ENCODE measurements at places on chromosomes 5 and 9. TPM values are rescaled to one million over a fixed set of nuclear protein-coding genes. Genes with fewer than 3 reads are reported as not detected.
A peak's percentile ranks its signal among the peaks of the same experiment; 100 is the strongest.

FGFR4 gene
- total RNA-seq, result 0.87 TPM

MYO10 gene
- 0.21 TPM for total RNA-seq

- no peak overlapping the region for H3K27ac ChIP-seq
- DNase-seq, result no peak
- H3K4me3 ChIP-seq, result no peak overlapping the region
- peaks cover 8% of the 10 kb centered on the region for H3K4me1 ChIP-seq
- H3K27me3 ChIP-seq, result no peaks in the 10 kb centered on the region
- no peaks in the 10 kb centered on the region for H3K36me3 ChIP-seq
Observed at GRCh38 chr5:143758015-143758414, 53.9 kb upstream of the HMHB1 start.

DNA sequence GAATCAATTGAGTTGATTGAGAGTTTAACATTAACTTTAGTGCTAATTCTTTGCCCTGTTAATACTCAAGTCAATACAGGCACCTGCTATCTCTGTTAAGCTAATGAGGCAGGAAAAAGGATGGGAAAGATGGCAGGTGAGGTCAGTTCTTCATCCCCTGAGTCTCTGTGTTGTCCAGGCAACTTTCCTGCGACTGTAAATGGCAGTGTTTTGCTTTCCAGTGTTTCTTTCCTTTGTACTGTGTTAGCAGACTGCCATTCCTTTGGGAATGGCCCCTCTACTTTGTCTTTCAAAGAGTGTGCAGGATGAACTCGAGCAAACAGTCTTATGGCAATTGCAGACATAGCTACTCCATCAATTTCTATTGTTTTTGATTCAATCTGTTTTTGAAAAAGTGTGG lies 202.2 kb upstream of the VLDLR start:
- no peaks in the 10 kb centered on the region for H3K4me1 ChIP-seq
- DNase-seq, result no peak
- no peak overlapping the region for H3K27ac ChIP-seq
- no peaks in the 10 kb centered on the region for H3K36me3 ChIP-seq
- no peak overlapping the region for H3K4me3 ChIP-seq

FOXI1 gene
- total RNA-seq, result not detected

SCGB3A1 gene
- total RNA-seq, result not detected

TOR1A gene
- total RNA-seq, result 41.6 TPM

NRG2 gene
- not detected for total RNA-seq

DNA sequence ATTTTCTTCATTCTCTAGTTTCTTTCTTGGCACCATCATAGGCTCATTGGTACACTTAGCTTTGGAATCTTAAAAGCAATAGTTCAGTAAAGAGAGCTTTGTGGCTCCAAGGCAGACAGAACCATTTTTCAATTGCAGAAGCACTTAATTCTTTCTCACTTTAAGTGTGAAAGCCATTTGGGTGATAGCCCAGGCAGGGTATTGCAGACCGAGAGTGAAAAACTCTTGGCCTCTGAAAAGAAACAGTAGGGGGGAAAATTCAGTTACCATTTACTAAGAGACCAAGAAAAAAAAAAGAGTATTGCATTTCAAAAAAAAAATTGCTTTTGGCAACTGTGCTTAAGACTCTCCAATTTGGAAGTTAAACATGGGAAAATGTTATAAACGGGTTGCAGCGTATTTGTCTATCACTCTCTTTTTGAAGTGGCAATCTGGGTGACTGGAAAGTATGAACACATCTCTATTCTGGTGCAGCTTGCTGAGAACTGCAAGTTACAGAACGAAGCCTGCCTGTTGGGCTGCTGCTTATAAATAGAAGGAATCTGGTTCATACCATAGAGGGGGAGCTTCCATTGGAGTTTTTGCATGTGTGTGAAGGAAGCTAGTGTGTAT lies 170.5 kb downstream of the TLE4 start:
- no peak overlapping the region for H3K27ac ChIP-seq
- H3K4me1 ChIP-seq, result no peaks in the 10 kb centered on the region
- no peaks in the 10 kb centered on the region for H3K27me3 ChIP-seq
- H3K36me3 ChIP-seq, result no peaks in the 10 kb centered on the region

TTC16 gene
- 0.69 TPM for total RNA-seq

GRCh38 chr9:77440057-77440456 lies 208.1 kb downstream of the GNA14 start:
- H3K27me3 ChIP-seq, result no peaks in the 10 kb centered on the region
- DNase-seq, result no peak
- H3K36me3 ChIP-seq, result no peaks in the 10 kb centered on the region
- H3K4me1 ChIP-seq, result no peaks in the 10 kb centered on the region
- no peak overlapping the region for H3K4me3 ChIP-seq

DNA sequence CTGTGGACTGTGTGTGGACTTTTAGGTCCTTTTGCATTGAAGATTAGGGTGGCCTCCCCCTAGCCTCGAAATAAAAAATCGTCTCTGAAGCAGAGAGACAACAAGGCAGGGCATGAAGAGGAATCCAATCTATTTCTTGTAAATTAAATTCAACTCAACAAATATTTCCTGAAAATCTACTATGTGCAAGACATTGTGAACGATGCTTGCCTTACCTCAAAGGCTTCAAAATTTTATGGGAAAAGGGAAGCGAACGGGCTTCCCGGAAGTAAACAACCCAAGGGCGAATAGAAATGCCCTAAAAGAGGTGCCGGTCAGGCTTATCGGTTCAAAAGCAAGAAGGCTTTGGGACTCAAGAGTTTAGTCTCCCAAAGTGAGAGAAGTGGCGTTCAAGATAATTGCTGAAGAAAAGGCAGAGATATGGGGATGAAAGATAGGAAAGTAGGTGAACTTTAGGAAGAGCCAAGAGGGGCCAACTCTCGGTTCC lies 525 bp downstream of the KIF24 start:
- H3K27me3 ChIP-seq, result no peaks in the 10 kb centered on the region
- peak overlapping the region; percentile 94 for H3K27ac ChIP-seq
- no peak for DNase-seq
- H3K4me3 ChIP-seq, result peak overlapping the region; percentile 97
- peaks cover 27% of the 10 kb centered on the region for H3K4me1 ChIP-seq
- H3K36me3 ChIP-seq, result no peaks in the 10 kb centered on the region

POLR3G gene
- total RNA-seq, result 9.6 TPM

GRCh38 chr5:104345222-104346016 lies 782.8 kb upstream of the NUDT12 start:
- H3K4me3 ChIP-seq, result no peak overlapping the region
- H3K27me3 ChIP-seq, result no peaks in the 10 kb centered on the region
- no peaks in the 10 kb centered on the region for H3K4me1 ChIP-seq
- DNase-seq, result no peak
- H3K36me3 ChIP-seq, result no peaks in the 10 kb centered on the region

DNA sequence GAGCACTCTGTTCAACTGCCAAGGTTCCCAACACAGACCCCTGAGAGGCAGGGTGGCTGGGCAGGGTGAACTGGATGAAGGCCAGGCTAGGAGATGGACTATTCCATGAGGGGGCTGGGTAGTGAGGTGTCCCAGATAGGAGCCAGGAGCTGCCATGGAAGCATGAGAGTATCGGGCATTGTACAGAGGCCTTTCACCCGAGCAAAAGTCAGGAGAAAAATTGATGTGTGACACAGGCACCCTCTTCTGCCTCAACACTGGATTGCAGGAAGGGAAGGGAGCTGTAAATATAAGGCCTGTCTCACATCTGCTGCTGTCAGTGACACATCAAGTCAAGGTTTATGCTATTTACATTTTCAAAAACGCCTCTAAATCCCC lies 74.6 kb downstream of the UBAP1 start:
- H3K4me3 ChIP-seq, result no peak overlapping the region
- DNase-seq, result no peak
- no peaks in the 10 kb centered on the region for H3K27me3 ChIP-seq

- peak overlapping the region; percentile 90 for H3K27ac ChIP-seq
- peak overlapping the region; percentile 90 for H3K4me3 ChIP-seq
- H3K27me3 ChIP-seq, result peaks cover 8% of the 10 kb centered on the region
- peaks cover 3% of the 10 kb centered on the region for H3K36me3 ChIP-seq
- peaks cover 22% of the 10 kb centered on the region for H3K4me1 ChIP-seq
Observed at GRCh38 chr5:132294728-132295504, 722 bp downstream of the SLC22A4 start.

BTNL3 gene
- total RNA-seq, result not detected

FBN2 gene
- not detected for total RNA-seq

DNA sequence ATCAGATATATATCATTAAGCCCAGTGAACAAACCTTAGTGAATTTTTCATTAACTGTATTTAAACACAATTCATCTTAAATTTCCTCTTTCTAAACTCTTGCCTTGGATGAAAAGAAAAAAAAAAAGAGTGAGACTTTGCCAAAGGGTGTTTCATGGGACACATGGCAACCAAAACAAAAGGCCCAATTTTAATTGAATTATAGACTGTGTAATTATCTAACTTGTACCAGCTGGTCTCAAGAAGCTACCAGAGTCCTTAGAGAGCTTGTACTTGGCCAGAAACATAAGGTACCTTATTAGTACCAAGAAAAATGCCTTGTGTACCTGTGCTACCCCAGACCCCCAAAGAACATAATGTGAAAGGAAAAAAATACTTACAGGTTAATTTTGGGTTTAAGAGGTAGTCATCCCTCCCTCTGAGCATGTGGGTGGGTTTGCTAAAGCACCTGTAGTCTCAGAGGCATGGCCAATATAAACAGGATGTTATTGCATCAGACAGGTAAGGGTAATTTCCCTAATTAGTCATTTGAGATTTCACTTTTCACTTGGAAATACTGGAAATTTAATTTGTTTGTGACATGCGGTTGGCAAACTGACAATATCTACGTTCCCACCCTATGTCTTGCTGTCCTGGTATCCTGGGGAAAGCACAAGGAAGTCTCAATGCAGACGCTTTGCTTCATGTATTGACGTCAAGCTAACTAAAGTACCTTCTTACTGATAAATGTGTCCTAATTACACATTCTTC lies 90.1 kb downstream of the SNCAIP start:
- H3K4me1 ChIP-seq, result no peaks in the 10 kb centered on the region
- H3K27ac ChIP-seq, result no peak overlapping the region
- no peaks in the 10 kb centered on the region for H3K36me3 ChIP-seq
- no peaks in the 10 kb centered on the region for H3K27me3 ChIP-seq

- no peak overlapping the region for H3K4me3 ChIP-seq
- no peak overlapping the region for H3K27ac ChIP-seq
- H3K4me1 ChIP-seq, result no peaks in the 10 kb centered on the region
- H3K27me3 ChIP-seq, result peaks cover 11% of the 10 kb centered on the region
- no peak for DNase-seq
Observed at GRCh38 chr9:69554945-69555344, 117.2 kb downstream of the APBA1 start.

NME5 gene
- total RNA-seq, result not detected

DNA sequence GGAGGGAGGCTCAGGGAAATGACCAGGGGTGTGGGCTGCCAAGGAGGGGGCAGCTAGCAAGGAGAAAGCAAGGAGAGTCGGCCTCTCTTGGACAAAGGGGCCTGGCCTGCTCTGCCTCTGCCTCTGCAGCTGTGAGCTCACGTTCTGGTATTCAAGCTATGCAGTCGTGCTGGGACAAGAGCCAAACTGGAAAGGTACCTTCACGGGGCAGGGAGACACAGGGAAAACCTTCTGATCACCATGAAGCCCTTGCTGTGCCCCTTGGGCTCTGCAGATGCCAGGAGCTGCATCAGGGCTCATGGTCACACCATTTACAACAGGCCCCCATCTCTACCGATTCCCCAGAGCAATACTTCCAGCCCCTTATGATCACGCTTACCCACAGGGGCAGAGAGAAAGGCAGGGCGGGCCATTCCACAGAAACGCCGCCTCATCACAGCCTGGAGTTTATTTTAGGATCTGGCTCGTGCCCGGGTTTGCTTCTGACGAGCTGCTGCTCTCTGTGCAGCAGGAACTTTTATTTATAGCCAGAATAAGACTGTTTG lies 63.2 kb downstream of the PRRT1B start:
- peaks cover 33% of the 10 kb centered on the region for H3K36me3 ChIP-seq
- no peaks in the 10 kb centered on the region for H3K27me3 ChIP-seq
- H3K4me3 ChIP-seq, result no peak overlapping the region
- H3K27ac ChIP-seq, result no peak overlapping the region
- DNase-seq, result no peak

DNA sequence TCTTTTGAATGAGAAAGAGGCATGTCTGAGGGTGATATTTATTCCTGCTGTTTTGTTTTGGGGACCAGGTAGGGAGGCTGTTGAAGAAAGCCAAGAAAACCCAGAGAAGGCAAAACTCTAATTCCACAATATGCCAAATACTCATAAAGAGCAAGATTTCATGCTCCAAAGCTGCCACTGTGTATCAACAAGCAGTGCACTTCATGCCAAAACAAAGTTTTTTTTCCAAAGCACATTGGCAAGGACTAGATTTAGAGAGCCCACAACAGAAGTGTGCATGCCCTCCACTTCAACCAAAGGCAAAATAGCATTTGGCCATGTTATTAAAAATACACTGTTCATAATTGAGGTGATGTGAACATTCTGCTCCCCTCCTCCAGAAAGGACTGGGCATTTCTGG lies 229.9 kb downstream of the EBF1 start:
- no peak overlapping the region for H3K4me3 ChIP-seq
- DNase-seq, result no peak

ACOT12 gene
- total RNA-seq, result not detected

MARCOL gene
- total RNA-seq, result not detected

DNA sequence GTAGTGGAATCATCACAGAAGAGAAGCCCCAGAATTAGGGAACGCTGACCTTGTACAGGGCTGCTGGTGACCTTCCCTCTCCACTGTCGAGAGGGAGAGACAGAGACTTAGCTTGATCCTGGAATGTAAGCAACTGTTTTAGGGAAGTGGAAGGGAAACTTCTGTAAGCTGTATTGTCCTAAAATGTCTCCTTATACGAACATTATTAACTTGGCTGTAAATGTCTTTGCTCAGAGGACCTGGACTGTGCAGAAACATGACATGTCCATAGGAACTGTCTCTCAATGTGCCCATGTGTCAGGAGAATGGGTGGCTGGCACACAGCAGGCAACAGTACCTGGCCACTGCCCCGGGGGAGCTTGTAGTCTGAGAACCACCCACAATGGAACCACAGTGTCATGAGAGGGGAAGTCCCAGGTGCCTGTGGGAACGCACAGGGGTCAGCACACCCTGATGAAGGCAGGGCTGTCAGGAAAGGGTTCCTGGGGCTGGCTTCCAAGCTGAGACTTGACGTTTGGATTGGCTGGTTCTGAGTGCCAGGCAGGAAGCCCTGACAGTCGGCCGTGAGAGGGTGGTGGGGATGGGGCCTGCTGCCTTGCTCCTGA lies 34.0 kb downstream of the DAP start:
- peaks cover 18% of the 10 kb centered on the region for H3K4me1 ChIP-seq
- no peak overlapping the region for H3K27ac ChIP-seq
- H3K36me3 ChIP-seq, result peaks cover 10% of the 10 kb centered on the region
- DNase-seq, result peak; percentile 54

GRCh38 chr9:136517012-136517743 lies 28.7 kb downstream of the NOTCH1 start:
- H3K27ac ChIP-seq, result no peak overlapping the region
- H3K4me3 ChIP-seq, result no peak overlapping the region
- H3K36me3 ChIP-seq, result peaks cover 16% of the 10 kb centered on the region
- no peaks in the 10 kb centered on the region for H3K4me1 ChIP-seq
- no peaks in the 10 kb centered on the region for H3K27me3 ChIP-seq
